Pulmonary artery endothelial cell (primary cell): ENCODE measurements at places on chromosomes 1 and 21. TPM values are rescaled to one million over a fixed set of nuclear protein-coding genes. Genes with fewer than 3 reads are reported as not detected.
A peak's percentile ranks its signal among the peaks of the same experiment; 100 is the strongest.

DNA sequence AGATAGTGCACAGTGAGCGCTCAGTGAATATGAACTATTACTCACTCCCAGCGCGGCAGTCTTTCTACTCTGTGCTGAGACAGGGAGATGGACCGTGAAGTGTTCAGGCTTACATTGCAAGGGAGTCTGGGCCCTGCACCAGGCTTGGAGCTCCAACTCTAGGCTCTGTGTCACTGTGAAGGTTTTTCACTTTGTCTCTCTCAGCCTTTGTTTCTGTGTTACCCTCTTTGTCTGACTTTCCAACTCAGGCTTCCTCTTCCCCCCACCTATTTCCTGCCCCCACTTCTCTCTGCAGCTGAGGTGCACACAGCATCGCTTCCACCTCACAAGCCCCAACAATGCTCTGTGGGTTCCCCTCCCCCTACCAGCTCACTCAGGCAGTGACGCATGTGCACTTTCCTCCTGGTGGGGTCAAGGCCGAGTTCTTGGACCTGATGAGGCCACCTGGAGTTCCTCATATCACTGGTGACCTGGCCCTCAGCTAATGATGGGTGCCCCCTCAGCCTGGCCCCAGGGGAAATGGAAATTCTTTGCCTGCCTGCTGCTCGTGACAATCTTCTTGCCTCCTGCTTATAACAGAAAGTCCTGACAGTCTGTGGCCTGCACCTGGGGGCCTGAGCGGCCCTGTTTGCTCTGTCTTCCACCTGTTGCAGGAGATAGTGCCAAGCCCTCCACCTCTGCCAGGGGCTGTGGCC, 1.1 kb upstream of the LCK start:
- DNase-seq, result peak; percentile 85

- DNase-seq, result no peak
Measured at GRCh38 chr1:168348146-168348709, 67.6 kb downstream of the TBX19 start.

BCAR3 gene
- total RNA-seq, result 46.5 and 53.8 TPM in 2 replicates

CALML6 gene
- total RNA-seq, result 0.14 TPM in 1 of 2 replicates, not detected in the other

- no peak for DNase-seq
Measured at GRCh38 chr1:114203595-114204128, 50.0 kb upstream of the SYT6 start.

GRCh38 chr1:2381741-2382620, 9.4 kb downstream of the MORN1 start:
- DNase-seq, result peak; percentile 40

LAD1 gene
- total RNA-seq, result not detected in 2 replicates
